ENCODE measurements at places on chromosomes 3 and 15.

- DNase-seq, result no peak
Observed at GRCh38 chr3:129989414-129989813, 14.9 kb downstream of the TRH start.

GRCh38 chr15:72033285-72033684 is 84.7 kb downstream of the MYO9A start:
- DNase-seq, result no peak

DNA sequence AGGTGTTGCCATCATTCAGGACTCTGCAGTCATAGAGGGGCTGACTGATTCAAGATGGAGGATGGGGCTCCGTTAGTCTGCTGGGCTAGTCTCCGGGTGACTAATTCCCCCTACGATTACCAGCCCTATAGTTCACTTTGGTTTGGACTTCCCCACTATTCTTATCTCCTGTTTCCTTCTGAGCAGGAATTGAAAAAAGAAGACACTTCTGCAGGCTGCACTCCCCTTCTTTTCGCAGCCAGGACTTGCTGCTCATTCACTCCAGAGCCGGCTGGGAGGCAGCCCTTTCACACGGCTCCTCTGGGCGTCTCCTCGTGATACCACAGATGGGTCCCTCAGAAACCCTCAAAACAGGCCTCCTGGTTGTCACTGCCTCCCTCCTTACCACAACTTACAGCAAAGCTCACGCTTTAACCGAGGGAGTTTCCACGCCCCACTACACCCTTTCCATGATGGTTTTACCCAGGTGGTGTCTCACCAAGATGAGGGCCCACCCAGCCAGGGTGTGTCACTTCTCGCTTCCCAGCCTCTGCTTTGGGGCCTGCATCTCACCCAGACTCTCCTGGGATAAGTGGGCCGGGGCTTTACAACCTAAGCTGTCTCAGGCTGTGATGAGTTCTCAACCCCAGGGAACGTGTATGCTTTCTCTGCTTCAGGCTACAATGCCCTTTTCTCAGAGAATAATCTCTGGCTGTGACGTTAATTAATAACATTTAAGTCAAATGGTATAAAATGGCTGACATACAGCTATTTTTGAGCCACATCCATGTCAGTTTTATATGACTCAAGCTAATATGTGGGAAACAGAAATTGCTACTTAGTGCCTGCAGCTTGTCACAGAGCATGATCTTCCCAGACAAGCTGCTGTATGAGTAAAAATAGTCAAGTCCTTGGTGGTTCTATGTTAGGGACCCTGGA is 11.9 kb downstream of the CX3CR1 start:
- peak; percentile 70 for DNase-seq

DNA sequence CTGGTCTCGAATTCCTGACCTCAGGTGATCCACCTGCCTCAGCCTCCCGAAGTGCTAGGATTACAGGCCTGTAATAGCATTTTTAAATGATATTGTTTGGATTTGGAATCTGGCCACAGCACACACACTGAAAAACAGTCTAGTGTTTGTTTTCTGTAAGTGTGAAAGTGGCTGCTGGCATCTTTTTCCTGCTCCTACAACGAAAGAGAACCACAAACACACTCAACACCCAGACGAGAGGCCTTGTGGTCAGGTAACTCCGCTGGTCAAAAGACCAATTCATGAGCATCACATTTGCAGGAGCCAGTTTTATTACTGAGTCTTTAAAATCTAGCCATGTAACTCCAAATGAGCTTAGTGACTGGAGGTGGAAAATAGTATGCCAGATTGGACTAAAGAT is 50.2 kb downstream of the IMPG2 start:
- DNase-seq, result no peak

DNA sequence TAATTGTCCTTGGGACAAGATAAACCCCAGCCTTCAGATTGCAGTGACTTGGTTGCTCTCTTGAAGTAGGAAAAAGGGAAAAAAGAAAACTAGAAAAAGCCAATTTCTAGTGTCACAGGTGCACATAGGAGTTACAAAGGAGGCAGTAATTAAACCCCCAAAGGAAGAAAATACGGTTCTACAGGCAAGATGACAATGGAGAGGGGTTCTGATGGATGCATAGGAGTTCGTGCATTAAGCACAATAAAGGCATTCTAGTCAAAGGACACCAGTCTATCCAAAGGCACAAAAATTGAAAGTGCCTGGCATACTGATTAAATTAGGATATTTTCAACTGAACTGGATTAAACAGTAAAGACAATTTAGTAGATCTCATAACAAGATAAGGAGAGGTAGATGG is 31.6 kb upstream of the MTMR14 start:
- no peak for DNase-seq

DNA sequence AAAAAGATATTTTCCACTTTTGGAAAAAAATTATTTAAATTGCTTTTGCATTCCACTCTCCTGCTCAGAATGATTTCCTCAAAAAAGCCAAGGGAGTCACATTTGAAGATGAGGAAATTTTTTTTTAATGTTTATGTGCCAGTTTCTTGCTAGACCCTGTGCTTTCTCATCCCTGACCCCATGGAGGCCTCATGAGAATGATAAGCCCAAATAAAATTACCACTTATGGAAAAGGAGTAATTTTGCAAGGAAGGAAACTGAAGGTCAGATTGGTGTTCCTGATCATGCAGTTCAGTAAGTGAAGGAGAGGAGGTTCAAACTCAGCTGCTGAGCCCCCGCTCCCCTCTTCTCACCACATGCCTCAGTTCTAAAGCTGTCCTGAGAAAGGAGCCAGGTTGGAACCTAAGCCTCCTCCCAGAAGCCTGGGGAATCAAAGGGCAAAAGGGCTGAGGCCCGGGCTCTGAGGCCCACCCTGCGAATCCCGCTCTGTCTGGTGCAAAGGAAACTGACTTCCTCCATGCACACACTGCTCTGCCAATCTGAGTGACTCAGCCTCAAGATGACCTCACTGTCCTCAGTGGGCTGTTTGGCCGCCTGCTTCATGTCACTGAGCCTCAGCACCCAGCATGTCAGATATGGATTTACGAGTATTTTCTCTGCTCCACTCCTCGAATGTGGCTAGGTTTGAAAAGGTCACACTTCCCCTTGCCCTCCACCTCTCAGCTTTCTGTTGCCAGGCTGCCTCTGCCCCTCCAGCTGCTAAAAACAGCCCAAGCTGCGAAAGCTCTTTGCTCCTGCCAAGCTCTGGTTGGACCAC is 56.9 kb upstream of the FLNB start:
- DNase-seq, result no peak

- DNase-seq, result no peak
Observed at GRCh38 chr15:37104424-37104981, 4.2 kb upstream of the MEIS2 start.

DNA sequence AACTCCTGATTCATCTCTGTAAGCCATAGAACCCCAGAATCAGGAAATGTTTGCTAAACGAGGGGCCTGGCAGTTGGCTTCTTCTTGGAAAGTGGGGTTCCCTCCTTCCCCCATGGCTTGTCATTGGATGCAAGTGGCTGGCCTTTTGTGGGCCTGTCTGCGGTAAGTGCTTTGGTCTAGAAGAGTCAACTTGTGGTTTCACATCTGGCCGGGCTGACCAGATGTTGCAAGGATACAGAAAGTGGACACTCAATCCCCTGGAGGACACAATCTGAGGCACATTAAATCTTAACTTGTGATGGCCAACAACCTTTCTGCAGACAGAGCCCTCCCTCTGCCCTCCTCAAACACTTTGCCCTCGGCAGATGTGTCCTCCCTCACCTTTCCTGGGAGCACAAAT is 1.1 kb downstream of the FAH start:
- DNase-seq, result no peak

- DNase-seq, result peak; percentile 5
Observed at GRCh38 chr3:189355481-189356201, 183.9 kb downstream of the TPRG1 start.

GRCh38 chr15:57572468-57572867 is 19.2 kb upstream of the MYZAP start:
- no peak for DNase-seq

DNA sequence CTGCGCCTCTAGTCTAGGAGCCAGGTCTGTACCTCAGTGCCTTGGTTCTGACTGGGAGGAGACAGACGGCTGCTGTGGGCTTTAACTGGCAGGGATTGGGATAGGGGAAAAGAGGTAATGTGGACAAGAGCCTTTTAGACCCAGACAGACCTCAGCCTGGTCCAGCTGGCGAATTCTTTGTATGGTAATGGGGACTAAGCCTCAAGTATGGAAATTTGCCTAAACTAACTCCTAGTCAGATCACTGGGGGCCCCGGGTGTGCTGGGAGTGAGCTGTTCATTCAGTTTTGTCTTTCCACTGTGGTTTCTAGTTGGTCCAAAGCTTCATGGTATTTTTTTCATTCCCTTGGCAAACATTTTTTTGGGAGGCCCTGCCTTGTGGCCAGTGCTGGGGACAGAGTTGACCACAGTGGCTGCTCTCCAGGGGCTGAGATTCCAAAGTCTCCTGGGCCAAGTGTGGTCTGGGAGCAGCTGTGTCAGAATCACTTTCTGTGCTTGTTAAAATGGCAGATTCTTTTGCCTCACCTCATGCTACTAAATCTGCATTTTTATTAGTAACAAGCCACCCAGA is 261.4 kb upstream of the C2CD4B start:
- no peak for DNase-seq

DNA sequence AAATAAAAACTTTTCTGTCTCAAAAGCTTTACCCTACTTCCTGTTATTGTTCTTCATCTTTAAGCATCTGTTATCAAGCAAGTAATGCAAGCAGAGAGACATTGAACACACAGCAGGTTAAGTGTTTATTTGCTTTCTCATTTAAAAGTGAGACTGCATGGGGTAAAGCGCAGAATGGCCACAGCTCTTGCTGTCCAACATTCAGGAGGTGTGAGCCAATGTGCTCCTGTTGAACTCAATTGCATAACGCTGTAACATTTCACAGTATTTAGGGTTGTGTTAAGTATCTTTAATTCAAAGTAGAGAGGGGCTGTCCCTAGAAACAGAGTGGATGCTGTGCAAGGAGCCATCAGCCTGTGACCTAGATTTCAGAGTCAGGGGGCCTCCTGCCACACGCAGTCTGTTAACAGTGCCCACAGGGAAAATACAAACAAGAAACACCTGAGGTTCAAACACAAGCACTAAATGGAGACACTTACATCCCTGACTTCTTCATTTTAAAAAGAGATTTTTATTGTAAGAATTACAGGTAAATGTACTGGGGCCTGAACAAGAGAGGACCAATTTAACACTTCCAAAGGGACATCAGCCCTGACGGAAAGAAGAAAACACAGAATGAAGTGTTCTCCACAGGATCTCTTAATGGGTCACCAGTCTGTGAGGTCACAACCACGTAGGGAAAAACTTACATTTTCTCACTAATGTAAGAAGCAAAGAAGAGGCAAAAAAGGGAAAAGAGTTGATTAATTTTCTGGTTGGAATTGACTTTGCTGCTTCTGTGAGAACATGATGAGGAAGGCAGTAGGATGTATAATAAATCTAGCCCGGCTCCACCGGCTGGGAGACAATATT is 815.1 kb downstream of the VGLL3 start:
- no peak for DNase-seq

GRCh38 chr15:98347001-98347400 is 301.3 kb upstream of the IGF1R start:
- DNase-seq, result no peak

DNA sequence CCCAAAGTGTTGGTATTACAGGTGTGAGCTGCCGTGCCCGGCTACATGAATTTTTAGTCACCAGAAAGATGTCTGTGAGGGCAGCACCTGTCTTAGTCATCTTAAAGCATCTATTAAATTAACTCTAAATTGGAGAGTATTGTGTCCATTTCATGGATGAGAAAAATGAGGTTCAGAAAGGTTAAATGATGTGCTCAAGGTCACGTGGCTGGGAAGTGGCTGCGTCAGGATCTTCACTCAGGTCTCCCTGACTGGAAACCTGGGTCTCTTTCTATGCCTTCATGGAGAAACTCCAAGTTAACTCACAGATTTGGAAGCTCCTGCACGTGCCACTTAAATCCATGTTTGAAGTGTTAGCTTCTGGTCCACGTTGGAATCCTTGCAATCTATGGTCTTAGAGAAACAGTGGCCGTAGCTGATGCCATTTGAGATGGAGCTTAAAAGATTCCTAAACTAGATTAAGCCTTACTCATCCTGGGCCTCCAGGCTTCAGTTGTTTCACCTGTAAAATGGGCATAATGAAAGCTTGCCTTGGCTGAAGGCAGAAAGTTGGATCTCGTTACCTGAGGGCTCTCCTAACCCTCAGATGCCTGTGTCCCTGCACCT is 5.2 kb upstream of the TMEM40 start:
- no peak for DNase-seq

GRCh38 chr3:59160133-59160746 is 110.4 kb upstream of the CFAP20DC start:
- DNase-seq, result no peak

DNA sequence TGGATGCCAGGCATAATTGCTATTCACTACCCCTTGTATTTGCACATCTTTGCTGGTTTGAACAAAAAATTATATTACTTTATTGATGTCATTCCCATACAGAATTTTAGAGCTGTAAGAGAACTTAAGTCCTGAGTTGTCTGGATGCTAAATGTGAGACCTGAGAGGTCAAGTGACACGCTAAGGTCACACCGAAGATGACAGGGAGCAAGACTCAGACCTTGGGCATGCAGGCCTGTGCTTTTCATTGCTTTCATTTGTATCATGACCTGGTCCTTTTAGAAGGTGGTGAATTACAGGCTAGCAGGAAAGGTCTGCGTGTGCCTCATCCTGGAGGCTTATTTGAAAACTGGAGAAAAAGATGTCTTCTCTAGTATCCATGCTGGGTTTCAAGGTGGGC is 312.0 kb upstream of the RASGRP1 start:
- DNase-seq, result no peak

- no peak for DNase-seq
Observed at GRCh38 chr15:56988219-56988618, 69.8 kb downstream of the TCF12 start.

DNA sequence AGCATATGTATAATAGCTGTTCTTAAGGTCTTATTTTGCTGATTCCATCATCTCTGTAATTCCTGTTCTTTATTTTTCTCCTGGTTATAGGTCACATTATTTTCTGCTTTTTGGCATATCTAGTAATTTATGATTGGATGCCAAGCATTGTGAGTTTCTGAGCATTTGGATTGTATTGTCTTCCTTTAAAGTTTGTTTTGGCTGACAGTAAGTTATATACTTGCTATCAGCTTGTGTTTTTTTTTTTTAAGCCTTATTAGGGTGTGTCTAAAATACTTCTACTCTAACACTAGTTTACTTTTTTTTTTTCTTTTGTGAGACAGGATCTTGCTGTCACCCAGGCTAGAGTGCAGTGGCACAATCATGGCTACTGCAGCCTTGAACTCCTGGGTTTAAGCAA is 10.1 kb downstream of the MKRN2 start:
- DNase-seq, result no peak
